Cortex of kidney (tissue), 1 donor: ENCODE measurements at places on chromosomes 5 and 9.

DNA sequence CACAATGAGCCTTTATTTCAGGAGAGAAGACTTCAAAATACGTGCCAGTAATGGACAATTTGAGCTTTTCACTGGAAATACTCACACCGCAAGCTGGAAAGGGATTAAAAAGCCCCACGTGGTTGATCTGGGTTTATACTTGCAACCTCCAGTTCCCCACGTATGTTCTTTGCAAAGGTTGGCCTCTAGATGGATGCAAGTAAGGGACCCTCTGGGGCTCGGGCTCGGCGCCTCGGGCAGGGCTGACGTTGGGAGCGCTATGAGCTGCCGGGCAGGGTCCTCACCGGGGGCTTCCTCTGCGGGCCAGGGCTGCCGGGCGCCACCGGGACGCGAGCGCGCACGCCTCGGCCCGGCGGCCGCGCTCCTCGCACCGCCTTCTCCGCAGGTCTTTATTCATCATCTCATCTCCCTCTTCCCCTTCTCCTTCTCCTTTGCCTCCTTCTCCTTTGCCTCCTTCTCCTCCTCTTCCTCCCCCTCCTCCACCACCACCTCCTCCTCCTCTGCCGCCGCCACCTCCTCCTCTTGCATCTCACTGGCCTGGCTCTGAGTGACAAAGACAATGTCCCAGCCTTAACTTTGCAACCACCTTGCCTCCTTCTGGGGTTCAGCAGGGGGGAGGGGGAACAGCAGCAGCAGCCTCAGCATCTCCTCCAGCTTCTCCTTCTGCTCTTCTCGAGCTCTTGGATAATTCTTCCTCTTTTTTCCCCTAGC is 701 bp upstream of the ZNF462 start:
- no peak for DNase-seq

- DNase-seq: no peak
Measured at GRCh38 chr5:123207081-123207537, 118.1 kb downstream of the PRDM6 start.

GRCh38 chr9:107761307-107761706 is 271.7 kb upstream of the KLF4 start:
- DNase-seq: no peak

- DNase-seq: no peak
Measured at GRCh38 chr9:76962732-76963131, 56.7 kb upstream of the FOXB2 start.

GRCh38 chr9:33748633-33749304 is 46.6 kb upstream of the PRSS3 start:
- no peak for DNase-seq

GRCh38 chr5:72093217-72093616 is 14.1 kb upstream of the MAP1B start:
- no peak for DNase-seq

- no peak for DNase-seq
Measured at GRCh38 chr9:93391898-93392297, 59.6 kb upstream of the FAM120A start.

DNA sequence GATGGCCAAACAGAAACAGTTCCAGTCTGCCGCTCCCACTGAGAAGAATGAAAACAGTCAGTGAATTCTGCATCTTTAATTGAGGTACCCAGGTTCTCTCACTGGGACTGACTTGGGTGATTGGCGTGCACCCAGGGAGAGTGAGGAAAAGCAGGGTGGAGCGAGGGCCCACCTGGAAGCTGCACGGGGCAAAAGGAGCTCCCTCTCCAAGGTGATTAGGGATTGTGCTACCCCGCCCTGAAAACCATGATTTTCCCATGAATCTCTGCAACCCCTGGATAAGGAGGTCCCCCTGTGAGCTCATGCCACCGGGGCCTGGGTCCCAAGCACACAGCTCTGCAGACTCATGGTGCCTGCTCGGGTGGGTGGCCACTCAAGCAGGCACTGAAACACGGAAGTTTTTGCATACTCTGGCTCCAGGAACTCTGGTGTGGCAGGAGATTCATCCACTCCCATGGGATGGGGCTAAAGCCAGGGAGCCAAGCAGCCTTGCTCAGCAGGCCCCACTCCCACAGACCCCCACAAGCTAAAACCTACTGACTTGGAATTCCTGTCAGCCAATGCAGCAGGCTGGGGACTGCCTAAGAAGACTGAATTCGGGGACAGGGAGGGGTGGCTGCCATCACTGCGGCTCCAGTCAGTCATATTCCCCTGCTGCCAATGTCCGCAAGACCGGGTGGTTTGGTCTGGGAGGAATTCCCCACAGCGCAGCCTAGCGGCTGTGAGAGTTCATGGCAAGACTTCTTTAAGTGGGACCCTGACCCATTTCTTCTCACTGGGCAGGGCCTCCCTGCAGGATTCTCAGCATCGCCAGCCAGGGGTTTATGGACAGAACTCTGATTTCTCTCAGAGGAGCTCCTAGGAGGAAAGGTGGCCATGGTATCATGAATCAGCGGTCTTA is 652.2 kb upstream of the RGMB start:
- no peak for DNase-seq

- no peak for DNase-seq
Measured at GRCh38 chr9:131487001-131487400, 15.7 kb upstream of the POMT1 start.

DNA sequence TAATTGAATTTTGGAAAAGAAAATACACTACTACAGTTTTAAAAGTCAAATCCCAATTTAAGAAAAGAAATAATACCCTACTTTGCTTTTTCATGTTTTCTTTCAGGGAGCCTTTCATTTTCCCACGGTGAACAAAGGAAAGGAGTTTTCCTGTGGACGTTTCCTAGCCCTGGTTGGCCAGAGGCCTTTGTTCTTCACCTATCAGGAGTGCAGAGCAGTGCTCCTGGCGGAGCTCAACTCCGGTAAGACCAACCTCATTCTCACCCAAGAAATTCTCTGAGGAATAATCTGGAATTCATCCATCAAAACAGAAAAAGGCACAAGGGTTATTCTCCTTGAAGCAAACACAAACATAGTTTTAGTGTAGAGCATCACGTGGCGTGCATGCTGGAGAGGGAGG is 248.9 kb downstream of the ADGRV1 start:
- DNase-seq: no peak

- DNase-seq: no peak
Measured at GRCh38 chr5:173873306-173873922, 14.7 kb upstream of the CPEB4 start.

GRCh38 chr9:132892400-132892799 is 13.7 kb downstream of the SPACA9 start:
- no peak for DNase-seq

- DNase-seq: no peak
Measured at GRCh38 chr5:14197056-14197455, 53.9 kb downstream of the TRIO start.

DNA sequence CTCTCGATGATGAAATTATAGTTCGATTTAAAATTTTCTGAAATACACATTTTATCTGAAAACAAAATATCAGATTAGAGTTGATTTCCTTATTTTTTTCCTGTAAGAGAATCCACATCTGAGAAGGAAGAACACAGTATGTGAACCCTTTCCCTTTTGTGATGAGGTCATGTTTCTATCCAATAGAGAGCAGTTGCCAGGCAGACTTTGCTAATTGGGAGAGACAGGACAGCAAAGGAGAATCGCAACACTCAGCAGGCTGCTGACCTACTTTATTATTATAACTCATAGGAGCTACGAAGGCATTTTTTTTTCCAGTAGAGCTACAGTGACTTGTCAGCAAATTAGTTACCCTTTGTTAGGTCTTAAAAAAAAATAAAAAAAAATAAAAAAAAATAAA is 242.1 kb downstream of the HCN1 start:
- no peak for DNase-seq

DNA sequence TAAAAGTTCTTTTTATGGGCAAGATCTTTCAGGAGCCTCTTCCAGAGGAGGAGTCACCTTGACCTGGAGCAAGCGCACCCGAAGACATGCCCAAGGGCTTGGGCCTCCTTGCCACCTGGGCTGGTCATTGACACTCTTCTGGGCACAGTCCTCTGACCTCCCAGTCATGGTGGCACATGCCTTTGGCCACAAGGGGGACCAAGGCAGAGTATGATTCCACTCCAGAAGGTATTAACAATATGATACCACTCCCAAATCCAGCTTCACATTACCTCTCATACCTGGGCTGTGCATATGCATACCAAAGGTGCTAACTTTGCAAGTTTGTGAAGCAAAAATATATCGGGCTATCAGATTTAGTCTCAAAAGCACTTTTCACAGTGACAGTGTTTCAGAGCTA is 84.6 kb downstream of the MAST4 start:
- DNase-seq: no peak

GRCh38 chr9:73923796-73924195 is 573.3 kb upstream of the RORB start:
- no peak for DNase-seq

DNA sequence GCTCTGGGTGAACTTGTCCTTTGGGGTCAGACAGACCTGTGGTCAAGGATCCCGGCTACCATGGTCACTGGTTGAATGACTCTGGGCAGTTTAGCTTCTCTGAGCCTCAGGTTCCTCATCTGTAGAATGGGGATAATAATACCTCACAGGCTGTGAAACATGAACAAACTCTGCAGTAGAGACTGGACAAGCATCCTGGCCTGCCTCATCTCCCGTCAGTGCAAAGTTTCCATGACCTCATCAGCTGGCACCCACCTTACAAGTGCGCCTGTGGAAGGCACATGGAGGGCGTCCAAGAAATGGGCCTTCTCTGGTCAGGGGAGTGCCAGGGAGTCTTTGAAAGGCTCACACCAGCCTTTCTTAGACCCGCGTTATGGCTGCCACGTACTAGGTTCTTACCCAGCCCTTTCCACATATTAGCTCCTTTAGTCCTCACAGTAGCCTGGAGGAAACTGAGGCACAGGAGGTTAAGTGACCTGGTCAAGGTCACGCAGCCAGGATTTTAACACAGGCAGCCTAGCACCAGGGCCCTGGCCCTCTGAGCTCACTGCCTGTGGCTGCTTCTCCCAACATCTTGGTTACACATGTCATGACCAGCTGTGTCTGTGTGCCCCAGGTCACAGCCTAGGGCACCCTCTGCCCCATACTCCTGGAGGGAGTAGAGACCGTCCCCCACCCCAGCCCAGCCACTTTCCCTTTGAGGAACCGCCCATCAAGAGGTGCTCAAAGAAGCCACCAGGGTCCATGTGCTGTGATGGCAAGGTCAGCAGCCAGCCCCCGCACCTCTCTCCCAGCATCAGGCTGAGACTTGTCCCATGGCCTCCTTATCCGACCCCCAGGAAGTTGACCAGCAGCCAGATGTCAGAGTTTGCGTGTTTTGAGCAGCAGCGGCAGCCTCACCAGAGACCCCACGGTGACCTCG is 39.4 kb upstream of the RPL26L1 start:
- no peak for DNase-seq

- DNase-seq: no peak
Measured at GRCh38 chr5:32589942-32590869, 4.8 kb downstream of the SUB1 start.

DNA sequence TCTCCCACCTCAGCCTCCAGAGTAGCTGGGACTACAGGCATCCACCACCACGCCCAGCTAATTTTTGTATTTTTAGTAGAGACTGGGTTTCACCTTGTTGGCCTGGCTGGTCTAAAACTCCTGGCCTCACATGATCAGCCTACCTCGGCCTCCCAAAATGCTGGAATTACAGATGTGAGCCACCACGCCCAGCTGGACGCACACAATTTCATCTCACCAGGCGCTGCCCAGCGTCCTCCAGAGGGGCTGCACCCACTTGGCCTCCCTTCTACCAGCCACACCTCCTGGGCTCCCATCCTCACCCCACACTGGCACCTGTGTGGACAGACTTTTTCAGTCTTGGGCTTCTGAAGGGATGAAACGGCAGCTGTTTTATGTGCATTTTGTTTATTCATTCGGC is 3.8 kb upstream of the EXOC3 start:
- no peak for DNase-seq

DNA sequence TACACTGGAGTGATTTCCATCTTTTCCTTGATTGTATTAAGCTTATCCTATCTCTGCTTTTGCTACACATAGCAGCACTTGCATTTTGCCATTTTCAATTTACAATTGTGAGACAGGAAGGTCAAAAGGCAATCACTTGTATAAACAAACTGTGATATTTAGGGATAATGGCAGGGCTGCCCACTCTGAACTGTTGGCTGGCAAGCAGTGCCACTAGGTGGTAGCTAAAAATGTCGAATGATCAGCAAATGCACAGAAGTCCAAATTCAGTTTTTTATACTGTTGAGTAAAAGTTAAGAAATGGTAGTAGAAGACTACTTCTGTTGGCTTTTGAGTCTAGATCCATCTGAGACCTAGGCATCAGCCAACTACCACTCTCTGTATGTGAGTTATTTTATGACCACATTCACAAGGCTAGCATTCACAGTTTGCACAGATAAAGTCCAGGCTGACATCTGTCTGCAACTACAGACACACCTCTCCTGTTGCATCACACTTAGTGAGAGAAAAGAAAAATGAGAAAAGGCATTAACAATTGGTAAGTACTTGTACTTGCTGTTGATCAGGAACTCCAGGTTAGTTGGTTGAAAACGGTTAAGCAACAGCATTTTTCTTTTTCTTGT is 108.8 kb upstream of the ASTN2 start:
- DNase-seq: no peak

GRCh38 chr5:170250810-170251317 is 18.1 kb downstream of the C5orf58 start:
- no peak for DNase-seq

DNA sequence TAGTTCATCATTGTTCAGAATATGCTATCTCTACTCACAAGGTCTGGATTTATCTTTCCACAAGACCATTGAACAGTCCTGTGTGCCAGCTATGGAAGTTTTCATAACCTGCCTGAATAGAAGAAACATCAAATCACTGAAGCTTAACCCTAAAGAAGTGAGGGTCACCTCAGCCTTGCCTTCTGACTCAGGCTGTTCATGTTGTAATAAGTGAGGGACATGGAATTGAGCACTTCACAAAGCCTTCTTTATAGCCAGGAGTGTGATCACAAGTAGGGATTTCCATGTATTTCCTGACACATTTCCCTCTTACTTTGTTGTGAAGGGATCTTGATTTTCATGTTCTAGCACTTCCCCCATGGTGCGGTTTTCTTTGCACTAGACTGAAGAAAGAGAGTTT is 577.5 kb upstream of the WWC1 start:
- DNase-seq: no peak

GRCh38 chr9:117169089-117169621 is 245.7 kb downstream of the ASTN2 start:
- no peak for DNase-seq

DNA sequence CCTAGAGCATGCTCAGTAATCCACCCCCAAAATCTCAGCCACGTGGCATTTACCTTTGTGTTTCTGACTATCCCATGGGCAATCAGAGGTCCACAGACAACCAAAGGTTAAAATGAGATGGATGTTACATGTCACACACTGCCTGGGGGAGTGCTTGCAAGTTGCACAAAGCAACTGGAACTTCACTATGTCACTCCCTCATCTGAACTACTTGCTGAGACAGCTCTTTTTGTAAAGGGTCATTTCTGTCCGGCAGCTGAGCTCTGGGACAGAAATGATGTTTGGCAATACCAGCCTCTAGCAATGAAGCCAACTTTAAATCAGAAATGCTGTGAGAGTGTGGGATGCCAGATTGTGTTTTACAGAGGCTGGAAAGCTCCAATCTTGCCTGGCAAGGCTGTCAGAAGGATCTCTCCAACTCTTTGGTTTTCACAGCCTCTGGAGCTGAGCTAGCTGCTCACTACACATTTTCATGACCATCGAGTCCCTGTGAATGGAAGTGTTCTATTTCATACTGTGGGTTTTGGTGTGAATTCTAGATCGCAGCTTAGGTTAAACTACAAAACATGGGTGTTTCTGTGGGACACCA is 66.3 kb upstream of the TMEM215 start:
- DNase-seq: no peak
